Stimulated activated naive CD4-positive, alpha-beta T cell treated with Interleukin-2 at 50 U/mL for 16 hours (primary cell): ENCODE measurements at places on chromosomes 7 and 10.

GRCh38 chr10:17660921-17661320 lies 17.0 kb downstream of the STAM start:
- DNase-seq: no peak

DNA sequence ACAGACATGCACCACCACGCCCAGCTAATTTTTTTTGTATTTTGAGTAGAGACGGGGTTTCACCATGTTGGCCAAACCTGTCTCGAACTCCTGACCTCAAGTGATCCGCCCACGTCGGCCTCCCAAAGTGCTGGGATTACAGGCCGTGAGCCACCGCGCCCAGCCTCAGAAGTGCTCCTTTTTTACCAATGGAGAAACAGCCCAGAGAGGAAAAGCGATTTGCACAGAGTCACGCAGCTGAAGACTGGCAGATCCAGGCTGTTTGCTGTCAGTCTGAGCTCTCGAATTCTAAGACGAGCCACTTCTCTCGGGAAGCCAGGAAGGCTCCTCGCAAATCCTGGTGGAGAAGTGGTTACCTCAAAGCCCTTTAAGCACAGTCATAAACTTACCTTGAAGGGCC lies 57.4 kb upstream of the SDK1 start:
- DNase-seq: no peak

DNA sequence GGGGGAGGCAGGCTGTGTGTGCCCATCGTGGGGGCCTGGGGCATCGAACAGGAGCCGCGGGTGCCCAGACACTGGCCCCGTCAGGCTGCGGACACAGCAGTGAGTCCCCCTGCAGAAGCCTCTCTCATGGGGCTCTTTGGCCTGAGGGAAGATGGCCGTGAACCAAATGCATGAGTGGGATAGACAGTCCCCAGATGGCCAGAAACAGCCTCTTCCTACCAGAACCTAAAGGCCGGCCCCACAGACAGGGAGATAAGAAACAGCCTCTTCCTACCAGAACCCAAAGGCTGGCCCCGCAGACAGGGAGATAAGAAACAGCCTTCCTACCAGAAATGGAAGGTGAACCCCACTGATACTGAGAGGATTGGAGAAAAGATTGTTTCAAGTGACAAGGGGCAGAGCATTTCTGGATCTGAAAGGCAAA lies 16.6 kb downstream of the IDI2 start:
- no peak for DNase-seq

GRCh38 chr10:31507427-31507826 lies 188.4 kb downstream of the ZEB1 start:
- DNase-seq: no peak

DNA sequence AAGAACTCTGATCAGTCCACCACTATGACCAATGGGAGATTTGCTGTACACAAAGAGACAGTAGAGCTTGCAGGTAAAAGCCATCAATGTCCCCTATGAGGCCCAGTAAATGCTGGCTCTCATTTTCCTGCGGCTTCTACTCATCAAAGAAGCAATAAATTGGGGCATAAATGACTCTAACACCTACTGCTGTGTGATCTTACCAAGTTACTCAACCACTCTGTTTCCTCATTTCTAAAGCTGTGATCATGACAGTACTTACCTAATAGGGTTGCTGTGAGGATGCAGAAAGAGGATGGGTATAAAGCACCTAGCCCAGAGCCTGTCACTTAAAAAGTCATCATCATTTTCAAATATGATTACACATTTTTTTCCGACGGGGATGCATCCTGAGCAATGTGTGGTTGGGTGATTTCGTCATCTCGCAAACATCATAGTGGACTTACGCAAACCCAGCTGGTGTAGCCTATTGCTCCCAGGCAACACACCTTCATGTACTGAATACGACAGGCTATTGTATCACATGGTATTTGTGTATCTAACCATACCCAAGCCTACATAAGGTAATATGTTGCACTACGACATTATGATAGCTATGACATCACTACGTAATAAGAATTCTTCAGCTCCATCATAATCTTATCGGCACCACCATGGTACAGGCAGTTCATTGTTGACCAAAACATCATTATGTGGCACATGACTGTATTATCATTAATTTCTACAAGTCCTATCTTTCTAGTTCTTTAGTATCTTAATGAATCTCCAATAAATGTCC lies 7.1 kb upstream of the MGMT start:
- no peak for DNase-seq

- no peak for DNase-seq
These were observed 129.7 kb downstream of the SAMD9 start for GRCh38 chr7:92988051-92988450.

DNA sequence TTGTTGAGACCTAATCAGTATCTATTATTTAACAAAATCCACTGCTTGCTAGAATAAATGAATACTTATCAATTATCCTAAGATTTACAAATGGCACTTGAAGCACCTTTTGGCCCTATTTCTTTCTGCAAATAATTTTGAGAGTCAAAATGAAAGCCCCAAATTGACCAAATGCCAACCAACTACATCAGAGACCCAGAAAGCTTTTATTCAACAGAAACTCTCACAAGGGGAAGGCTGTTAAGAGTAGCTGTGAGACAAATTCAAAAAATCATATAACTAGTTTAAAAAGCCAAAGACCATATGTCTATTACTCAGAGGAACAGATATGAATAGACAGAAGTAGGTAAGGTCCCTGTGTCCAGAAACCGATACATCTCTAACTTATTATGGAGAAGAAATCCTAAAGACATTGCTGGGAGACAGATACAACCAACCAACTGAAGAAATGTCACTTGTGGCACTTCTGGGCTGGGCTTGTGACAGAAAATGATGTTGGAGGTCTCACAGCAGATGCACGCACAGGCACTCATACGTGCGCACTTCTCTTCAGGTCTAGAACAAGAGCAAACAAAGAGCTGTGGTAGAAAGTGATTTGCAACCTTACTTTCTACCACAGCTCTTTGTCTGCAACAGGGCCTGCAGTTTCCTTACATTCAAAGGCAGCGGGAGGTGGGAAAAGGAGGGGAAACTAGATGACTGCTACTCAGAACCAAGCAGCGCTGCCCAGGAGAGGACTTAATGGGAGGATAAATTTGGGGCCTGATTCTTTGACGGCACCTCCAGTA lies 58.6 kb upstream of the KCNIP2 start:
- no peak for DNase-seq

DNA sequence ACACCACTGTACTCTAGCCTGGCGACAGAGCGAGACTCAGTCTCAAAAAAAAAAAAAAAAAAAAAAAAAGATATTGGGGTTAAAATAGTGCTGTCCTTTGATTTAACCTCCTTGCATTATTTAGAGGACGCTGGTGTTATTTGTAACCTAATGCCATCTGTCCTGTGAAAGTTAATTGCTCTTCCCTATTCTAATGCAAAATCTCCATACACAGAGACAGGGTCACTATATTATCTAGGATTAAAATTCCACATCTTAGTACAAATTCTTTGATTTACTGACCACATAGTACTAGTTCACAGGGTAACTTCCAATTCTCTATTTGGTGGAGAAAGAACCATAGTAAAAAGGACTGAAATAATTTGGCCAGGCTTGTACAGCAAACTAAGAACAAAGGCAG lies 184.2 kb upstream of the STEAP4 start:
- no peak for DNase-seq

DNA sequence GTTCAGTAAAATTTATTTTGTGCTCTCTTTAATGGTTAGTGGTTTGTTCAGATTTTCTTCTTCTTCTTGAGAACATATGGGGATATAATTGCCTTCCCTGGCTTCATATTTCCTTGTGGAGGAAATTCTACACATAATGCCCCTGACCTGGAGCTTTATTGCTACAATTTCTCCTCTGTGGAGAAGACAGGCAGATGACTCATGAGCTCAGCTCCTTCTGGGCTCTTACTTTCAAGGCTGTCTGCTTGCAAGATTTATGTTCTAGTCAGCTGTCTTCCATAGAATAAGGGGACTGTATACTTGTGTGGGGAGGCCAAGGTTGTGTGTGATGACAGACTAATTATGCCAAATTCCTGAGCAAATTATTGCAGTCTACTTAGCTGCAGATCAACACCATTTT lies 1.6 kb downstream of the LRRD1 start:
- DNase-seq: no peak

- DNase-seq: no peak
These were observed 158.0 kb downstream of the C7orf25 start for GRCh38 chr7:42753811-42754363.

GRCh38 chr10:98039690-98040381 lies 9.4 kb upstream of the CRTAC1 start:
- no peak for DNase-seq

DNA sequence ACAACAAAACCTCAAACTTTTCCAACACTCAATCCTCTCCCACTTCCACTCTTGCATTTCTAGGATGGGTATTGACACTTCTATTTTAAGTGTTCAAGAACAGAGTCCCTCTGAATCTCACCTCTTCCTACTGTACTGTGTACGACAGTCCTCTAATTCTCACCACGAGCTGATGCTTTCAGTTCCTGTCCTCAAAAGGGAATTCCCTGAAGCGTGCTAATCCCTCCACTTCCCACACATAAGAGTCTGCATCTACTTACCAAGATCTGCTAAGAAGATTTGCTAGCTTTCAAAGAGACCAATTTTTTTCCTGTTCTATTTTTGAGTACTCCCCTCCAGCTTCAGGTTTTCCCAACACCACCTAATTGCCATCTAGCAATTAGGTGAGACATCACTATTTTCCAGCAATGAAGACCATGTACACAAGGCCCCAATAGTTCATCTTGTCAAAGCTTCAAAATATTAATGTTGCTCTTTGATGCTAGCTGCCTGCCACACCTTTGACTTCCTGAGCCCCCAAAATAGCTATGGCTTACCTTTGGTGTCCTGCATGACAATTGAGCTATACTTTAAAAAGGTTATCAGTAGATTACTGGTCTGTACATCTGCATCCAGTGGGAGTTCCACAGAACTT lies 54.4 kb downstream of the ARMH3 start:
- no peak for DNase-seq

DNA sequence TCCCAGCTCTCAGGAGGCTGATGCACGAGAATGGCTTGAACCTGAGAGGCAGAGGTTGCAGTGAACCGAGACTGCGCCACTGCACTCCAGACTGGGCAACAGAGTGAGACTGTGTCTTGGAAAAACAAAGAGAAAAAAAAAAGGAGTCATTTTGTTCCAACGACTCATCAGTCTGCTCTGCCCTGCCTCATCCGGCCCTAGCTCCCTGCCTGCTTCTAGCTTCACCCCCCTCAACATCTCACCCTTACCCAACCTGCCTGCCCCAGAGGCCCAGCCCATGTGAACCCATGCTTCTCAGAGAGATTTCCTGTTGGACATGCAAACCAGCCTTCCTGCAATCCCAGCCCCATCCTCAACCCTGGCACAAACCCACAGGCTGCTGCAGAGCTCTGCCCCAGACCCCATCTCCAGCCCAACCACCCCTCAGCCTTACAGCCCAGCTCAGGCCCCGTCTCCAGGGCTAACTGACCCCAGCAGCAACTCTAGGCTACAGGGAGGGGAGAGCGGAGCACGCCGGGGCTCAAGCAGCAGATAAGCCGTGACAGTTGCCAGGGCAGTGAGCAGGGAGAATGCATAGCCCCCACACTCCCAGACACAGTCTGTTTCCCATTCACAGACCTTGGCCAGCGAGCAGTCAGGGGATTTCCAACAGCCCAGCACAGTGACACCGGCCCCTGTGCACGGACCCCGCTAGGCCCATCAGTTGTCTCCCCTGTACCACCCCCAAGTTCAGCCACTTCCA lies 86.0 kb upstream of the KCTD7 start:
- no peak for DNase-seq

- no peak for DNase-seq
These were observed 85.0 kb downstream of the KMT2E start for GRCh38 chr7:105098863-105099515.

DNA sequence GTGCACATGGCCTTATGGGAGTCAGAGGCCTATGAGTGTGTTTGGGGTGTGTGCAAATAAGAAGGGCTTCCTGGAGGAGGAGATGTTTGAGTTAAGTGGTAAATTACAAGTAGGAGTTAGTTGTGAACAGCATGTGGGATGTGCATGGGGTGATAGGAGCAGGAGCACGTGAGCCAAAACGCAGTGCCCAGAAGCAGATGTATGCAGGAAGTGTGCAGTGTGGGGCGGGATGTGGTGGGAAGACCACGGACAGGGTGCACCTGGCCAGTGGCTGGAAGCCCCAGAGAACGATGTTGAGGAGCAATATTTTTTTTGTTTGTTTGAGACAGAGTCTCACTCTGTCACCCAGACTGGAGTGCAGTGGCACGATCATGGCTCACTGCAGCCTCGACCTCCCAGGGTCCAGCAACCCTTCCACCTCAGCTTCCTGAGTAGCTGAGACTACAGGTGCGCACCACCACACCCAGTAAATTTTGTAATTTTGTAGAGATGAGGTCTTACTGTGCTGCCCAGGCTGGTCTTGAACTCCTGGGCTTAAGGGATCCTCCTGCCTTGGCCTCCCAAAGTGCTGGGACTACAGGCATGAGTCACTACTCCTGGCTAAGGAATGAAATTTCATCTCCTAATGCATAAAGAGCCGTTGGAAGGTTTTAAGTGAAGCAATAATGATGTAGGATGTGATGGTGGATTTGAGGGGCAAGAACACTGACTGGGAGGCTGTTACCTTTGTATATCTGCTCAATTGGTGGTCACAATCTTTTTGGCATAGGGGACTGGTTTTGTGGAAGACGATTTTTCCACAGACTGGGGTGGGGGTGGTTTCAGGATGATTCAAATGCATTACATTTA lies 78.4 kb downstream of the LYZL2 start:
- no peak for DNase-seq

DNA sequence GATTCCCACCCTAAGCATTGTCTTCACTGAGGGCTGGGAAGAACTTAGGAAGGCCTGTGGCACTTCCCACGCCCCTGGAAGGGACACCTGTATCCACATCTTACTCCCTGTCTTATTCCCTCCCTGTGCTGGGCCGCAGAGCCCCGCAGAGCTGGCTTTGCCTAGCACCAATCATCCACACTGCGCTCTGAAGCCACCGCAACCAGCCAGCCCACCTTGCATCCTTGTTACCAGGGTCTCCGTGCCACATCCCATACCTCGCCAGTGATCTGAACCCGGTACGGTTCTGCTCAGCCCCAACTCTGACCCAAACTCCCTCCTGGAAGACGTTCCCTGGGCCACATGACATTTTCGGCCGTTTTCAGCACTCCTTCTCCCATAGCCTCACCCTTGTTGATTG lies 101.4 kb upstream of the PITRM1 start:
- no peak for DNase-seq

GRCh38 chr7:106870983-106871410 lies 5.9 kb downstream of the PIK3CG start:
- DNase-seq: no peak

GRCh38 chr10:110219884-110220283 lies 12.5 kb downstream of the MXI1 start:
- DNase-seq: no peak

DNA sequence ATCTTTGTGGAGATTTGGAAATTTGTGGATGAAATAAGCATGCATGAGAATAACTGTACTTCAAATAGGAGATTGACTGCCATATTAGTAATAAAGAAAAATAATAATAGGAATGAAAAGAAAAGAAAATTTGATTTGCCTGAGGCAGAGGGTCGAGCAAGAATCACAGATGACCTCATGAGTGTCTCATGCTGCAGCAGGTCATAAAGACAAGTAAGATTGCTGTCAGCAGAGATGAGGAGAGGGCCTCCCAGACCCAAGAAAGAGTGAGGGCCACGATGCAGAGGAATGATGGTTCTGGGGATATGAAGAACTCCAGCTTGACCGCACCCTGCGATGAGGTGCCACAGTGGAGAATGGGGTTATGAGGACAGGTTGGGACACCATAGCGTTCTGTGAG lies 39.2 kb downstream of the TOMM7 start:
- DNase-seq: no peak
